ENCODE measurements at places on chromosomes 7 and 10.

- no peak for DNase-seq
Observed at GRCh38 chr10:79050896-79051555, 17.7 kb upstream of the ZMIZ1 start.

GRCh38 chr7:17661982-17662585, 278.2 kb downstream of the SNX13 start:
- DNase-seq = no peak

- no peak for DNase-seq
Observed at GRCh38 chr10:29119374-29119773, 169.5 kb upstream of the LYZL1 start.

DNA sequence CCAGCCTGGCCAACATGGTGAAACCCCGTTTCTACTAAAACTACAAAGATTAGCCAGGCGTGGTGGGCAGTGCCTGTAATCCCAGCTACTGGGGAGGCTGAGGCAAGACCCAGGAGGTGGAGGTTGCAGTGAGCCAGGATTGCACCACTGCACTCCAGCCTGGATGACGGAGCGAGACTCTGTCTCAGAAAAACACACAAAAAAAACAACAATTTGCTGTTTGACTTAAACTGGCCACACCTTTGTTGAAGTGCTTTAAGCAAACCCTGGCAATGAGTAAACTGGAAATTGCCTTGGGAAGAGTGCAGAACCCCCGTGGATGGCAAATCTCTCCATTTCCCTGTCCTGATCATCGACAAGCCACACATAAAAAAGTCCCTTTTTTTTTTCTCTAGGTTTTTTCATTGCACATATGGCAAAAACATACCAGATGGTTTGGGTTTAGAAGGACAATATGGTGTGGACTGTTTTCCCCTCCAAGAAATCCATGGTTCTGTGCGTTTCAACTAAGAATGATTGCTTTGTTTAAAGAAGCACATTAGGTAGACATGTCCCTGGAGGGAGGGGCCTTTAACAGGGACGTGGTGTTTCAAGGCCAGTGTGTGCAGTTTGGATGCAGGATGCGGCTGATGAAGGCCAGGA, 76.9 kb downstream of the NRP1 start:
- no peak for DNase-seq

- no peak for DNase-seq
Observed at GRCh38 chr10:60778971-60779796, 906 bp downstream of the CDK1 start.

DNA sequence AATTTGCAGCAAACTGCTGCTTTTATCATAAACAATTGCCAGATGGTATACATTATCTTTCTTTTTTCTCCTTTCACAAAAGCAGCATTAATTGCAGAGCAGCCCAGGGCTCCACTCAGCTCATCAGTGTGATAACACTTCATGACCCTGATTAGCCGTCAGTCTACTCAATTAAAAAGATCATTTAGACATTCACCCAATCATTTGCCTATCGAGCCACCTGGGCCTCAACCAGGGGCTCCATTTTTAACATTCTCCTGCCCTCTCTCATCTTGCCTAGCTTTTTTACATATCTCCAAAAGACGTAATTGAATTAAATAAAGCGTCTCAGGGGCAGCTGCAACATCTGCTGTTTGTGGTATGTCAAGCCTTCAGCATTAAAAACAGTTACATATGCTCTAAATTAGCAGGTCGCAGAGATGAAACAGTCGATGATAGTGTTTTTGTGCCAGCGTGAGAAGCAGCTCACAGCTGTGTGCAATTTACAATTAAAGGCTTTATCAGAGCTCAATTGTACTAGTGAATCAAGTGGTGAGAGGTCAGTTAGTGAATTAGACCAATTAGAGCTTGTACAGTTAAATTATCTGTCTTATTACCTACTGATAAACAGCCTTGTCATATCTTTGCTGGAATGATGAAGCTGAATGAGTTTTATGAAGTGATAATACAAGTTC, 522.5 kb downstream of the ETV1 start:
- no peak for DNase-seq

GRCh38 chr10:79328737-79329504, 18.3 kb upstream of the PPIF start:
- no peak for DNase-seq

GRCh38 chr7:118259115-118259514, 34.6 kb downstream of the ANKRD7 start:
- no peak for DNase-seq

GRCh38 chr10:116720668-116721546, 21.5 kb downstream of the HSPA12A start:
- DNase-seq = no peak

DNA sequence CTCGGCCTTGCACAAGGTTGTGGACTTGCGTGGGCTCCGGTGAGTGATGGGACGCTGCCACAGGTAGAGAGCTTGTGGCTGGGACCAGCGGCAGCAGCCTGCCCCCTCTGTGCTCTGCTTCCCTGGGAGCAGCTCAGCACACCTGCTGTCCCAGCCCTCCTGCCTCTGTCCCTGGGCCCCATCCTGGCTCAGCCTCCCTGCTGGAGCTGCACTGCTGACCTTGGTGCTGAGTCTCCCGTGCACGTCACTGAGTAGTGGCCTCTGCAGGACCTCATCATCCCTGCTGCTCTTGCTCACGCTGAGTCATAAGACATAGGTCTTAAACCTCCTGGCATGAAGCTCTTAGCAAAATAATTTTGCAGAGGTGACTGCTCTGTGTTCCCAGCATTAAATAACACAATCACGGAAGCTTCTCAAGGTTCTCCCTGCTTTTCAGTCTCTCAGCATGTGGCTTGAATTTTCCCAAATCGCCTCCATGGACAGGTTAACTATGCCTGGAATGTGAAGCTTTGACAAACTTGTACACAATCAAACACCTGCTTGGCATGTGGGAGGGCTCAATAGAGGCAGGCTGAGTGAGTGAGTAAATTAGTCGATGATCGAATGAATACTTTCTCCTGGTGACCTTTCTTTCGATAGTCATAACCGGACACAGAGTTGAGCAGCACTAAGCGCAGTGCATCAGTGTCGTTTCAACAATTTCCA, 63.8 kb upstream of the NPS start:
- no peak for DNase-seq

- no peak for DNase-seq
Observed at GRCh38 chr7:8254215-8254614, 7.8 kb downstream of the ICA1 start.

DNA sequence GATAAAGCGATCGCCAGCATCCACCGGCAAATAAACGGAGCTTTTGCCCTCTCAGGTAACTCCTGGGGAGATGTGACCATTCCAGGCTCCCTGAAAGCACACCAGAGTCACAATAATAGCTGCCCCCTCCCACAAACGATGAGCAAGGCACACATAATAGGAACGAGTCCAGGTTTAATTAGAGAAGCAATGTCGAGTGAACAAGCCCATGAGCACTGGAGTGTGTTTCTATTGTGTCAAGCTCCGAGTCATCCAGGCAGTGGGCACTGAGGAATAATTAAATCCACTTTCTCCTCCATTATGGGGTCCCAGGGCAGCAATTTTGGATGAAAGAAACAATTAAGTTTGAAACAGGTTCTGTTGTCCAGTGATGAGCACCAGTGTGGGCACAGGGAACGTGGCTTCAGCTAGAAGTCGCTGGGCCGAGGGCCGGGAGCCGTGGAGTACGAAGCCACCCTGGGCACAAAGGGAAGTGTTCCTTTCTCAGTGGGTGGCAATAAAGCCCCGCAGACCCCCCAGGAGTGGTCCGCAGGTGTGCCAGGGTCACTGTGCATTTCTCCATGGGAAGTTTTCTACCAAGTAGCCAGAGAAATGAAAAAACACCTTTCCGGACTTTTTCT, 12.0 kb downstream of the PNLIPRP2 start:
- no peak for DNase-seq

GRCh38 chr10:72626444-72626754, 520 bp upstream of the MICU1 start:
- DNase-seq = no peak

DNA sequence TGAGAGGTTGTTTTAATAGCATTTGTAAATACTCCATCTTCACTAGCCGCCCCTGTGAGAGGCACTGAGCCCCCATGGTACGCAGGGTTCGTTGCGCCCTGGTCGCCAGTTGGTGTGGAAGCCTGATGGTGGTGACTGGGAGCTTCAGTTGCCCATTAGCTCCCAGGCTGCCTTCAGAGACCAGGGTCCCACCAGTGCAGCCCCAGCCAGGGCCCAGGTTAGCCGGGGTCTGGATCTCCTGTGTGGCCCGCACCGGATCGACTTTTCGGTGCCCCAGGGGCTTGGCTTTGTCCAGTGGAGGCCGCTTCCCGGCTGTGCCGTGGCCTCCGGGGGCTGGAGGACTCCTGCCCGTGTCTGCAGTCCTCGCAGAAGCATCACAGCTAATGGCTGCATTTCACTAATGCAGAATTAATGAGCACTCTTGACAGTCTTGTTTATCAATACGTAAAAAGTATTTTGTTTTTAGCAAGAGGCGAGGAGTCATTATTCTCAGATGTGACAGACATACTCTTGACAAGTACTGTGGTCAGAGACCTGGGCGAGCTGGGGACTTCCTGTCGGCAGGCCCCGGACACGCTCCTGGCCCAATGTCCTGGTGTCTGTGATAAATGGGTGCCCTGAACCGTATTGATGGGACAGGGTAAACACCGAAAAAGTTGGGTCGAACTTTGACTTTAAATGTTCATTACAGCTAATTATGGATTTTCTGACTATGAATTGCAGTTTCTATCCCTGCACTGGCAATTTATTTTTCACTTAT, 99.8 kb downstream of the NKX6-2 start:
- no peak for DNase-seq

GRCh38 chr7:103129702-103130549, 19.0 kb downstream of the NAPEPLD start:
- no peak for DNase-seq

DNA sequence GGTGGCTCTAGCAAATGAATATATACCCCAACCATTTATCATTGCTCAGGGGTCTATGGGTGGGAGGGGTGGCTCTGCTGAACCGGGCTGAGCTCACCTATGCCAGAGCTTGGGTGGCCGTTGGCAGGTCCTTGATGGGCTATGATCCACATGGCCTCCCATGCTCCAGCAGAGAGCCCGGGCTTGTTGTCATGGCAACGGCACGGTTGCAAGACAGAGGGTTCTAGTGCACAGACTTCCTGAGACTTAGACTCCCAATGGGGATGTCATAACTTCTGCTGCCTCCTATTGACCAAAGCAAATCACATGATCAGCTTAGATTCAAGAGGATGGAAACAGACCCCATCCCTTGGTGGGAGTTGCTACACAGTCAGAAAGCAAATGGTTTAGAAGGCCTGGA, 36.4 kb upstream of the CARD11 start:
- no peak for DNase-seq

DNA sequence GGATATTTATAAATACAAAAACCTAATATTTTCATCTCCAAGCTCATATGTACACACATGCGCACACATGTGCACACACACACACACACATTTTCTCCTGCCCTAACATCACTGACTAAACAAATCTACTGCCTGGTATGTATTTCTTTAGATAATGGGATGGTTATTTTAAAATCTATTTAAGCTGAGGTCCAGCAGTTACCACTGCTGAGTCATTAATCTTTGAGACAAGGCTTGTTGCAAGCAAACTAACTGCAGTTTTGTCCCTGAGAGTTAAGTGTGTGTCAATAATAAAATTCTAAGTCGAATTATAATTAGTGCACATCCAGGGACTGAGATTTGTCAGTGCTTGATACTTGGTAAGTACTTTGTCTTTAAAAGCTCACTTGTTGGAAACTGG, 135.1 kb downstream of the VPS50 start:
- no peak for DNase-seq

GRCh38 chr7:141072548-141073172, 1.2 kb upstream of the TMEM178B start:
- no peak for DNase-seq

- DNase-seq = no peak
Observed at GRCh38 chr7:126223729-126224128, 1029.0 kb downstream of the GRM8 start.

GRCh38 chr10:60827791-60828488, 49.7 kb downstream of the CDK1 start:
- DNase-seq = no peak

DNA sequence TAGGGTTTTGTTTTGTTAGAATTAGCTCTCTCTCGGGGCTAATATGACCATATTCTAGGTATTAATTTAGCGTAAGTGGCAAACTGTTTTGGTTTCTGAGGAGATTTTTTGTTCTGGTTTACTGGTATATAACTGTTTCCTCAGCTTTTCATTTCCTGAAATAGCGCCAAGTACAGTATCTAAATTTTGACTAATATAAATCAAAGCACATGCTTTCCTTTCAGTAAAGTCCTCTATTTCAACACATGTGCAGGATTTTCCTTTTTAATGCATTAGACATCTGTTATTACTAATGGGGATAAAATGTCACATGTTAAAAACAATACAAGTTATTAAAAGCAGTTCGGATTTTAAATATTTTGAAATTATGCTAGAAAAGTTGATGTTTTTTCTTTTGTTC, 11.3 kb downstream of the FERD3L start:
- no peak for DNase-seq

- DNase-seq = no peak
Observed at GRCh38 chr7:98995111-98995510, 116.8 kb downstream of the TRRAP start.

DNA sequence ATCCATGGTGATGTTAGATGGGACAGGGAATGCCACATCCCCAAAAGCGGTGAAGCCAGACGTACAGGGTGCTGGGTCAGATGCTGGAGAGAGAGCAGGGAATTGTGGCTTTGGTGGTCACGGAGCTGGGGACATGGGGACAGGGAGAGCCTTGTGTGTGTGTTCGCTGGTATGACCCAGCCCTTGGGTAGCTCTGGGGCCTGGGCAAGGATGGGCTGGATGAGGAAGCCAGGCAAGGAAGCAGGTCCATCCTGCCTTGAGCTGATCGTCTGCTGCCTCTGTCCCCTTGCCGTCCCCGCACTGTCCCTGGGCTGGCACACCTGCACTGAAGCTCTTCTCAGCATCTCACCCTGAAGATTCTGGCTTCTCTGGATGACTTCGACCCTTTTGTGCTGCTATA, 15.4 kb upstream of the CLDN4 start:
- no peak for DNase-seq

- no peak for DNase-seq
Observed at GRCh38 chr7:29109899-29110298, 36.4 kb downstream of the CPVL start.

- DNase-seq = no peak
Observed at GRCh38 chr7:28174901-28175661, 5.5 kb downstream of the JAZF1 start.

GRCh38 chr7:47078241-47078640, 503.7 kb downstream of the TNS3 start:
- no peak for DNase-seq
